CD4-positive, alpha-beta T cell treated with Interleukin-10 for 1 hour (primary cell): ENCODE measurements at places on chromosomes 12 and 14.

DNA sequence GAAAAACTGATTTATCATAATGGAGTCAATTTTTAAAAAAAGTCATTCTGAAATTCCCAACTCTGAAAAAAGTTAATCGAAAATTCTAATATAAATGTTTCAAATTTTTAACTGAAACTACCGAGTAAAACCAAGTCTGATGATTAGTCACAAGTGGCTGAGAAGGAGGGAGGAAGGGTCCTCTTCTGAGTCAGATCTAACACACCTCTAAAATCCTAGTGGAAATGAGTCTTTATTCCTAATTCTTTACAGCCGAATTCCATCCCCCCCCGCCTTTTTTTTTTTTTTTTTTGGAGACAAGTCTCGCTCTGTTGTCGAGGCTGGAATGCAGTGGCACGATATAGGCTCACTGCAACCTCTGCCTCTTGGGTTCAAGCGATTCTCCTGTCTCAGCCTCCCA lies 37.9 kb downstream of the RAD9B start:
- DNase-seq: no peak

DNA sequence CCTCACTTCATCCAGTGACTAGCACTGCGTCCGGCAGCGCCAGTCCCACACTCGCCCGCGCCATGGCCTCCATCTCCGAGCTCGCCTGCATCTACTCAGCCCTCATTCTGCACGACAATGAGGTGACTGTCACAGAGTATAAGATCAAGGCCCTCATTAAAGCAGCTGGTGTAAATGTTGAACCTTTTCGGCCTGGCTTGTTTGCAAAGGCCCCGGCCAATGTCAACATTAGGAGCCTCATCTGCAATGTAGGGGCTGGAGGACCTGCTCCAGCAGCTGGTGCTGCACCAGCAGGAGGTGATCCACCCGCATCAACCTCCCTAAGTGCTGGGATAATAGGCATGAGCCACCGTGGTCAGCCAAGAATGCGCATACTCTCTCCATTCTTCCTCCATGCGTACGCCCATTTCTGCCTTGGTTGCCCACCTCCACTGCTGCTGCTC lies 59.9 kb downstream of the IRF2BPL start:
- DNase-seq: no peak

- DNase-seq: no peak
These were observed 71.5 kb downstream of the RIMBP2 start for GRCh38 chr12:130644566-130644965.

GRCh38 chr12:68977909-68978610 lies 45.1 kb upstream of the CPM start:
- no peak for DNase-seq

DNA sequence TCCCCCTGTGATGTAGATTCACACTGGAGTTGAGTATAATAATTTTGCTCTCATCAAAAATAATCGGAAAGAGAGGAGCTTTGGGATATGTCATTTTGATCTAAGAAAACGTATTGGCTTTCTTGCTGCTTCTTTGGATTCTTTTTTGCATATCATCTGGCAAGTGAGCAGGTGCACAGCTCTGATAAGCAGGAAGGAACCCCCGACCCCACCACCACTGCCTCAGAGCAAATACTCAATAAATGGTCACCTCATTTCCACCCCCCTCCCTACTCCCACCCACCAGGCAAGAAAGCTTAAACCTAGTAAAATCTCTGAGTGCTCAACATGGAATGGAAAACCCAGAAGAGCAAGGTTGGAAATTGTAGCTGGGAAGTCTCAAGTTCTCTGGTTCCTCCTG lies 49.4 kb downstream of the IFNG-AS1 start:
- no peak for DNase-seq

GRCh38 chr12:1919763-1920162 lies 1.3 kb upstream of the CACNA2D4 start:
- no peak for DNase-seq

DNA sequence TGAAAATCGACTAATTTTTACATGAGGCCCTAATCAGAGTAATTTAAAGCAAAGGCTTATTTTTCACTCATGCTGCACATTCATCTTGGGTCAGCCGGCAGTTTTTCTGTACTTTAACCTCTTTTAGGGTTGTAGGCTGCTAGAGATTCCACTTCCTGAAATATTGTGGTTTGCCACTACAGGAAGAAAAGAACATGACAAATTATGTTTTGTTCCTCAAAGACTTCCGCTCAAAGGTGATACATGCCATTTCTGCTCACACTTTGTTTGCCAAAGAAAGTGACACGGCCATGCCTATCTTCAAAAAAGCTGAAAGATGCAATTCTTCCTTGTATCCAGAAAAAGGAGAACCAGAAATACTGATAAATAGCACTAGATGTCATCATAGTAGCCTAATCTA lies 183.4 kb upstream of the PPFIA2 start:
- DNase-seq: peak; percentile 33
